ENCODE measurements at places on chromosomes 3 and 15.

DNA sequence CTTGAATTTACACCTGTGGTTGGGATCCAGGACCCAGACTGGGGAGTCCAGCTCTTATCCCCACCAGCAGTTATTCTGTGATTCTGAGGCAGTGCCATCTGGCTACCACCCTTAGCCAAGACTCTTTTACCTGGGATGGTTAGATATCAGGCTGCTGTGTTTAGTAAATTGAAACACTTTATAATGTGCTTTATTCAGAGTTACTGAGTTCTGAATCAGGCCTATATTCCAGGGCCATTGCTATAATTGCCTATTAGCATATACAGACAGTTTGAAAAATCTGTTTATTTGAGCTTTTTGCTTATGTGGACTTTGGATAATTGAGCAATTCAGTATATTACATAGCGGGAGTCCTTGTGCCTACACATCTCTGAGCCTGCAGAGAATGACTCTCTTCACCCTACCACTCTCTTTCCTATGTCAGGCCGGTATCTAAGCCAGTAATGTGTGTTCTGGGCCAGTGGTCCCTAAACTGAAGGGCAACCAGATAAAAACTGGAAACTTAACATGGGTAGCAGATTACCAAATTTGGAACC, 45.4 kb upstream of the TRAK1 start:
- no peak for DNase-seq

GRCh38 chr3:14237457-14237856, 58.8 kb downstream of the LSM3 start:
- no peak for DNase-seq

- DNase-seq = no peak
Observed at GRCh38 chr15:100831467-100831866, 48.2 kb upstream of the ALDH1A3 start.

DNA sequence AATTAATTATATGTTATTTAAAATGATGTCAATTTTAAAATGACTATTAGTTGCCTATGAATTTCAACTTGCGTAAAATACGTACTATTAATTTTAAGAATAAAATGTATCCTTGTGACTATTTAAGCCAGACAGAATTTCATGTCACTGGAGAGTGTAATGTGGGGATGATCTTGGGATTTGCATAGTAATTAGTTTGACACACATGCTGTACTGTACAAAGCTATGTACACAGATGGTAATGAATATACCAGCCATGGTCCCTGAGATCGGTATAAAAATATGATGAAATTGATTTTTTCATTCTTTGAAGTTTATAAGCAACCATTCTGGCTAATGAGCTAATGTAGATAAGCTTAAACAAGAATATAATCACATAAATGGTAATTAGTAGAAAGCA, 134.4 kb upstream of the ROBO1 start:
- DNase-seq = no peak

- no peak for DNase-seq
Observed at GRCh38 chr3:42123012-42123581, 31.9 kb downstream of the TRAK1 start.

DNA sequence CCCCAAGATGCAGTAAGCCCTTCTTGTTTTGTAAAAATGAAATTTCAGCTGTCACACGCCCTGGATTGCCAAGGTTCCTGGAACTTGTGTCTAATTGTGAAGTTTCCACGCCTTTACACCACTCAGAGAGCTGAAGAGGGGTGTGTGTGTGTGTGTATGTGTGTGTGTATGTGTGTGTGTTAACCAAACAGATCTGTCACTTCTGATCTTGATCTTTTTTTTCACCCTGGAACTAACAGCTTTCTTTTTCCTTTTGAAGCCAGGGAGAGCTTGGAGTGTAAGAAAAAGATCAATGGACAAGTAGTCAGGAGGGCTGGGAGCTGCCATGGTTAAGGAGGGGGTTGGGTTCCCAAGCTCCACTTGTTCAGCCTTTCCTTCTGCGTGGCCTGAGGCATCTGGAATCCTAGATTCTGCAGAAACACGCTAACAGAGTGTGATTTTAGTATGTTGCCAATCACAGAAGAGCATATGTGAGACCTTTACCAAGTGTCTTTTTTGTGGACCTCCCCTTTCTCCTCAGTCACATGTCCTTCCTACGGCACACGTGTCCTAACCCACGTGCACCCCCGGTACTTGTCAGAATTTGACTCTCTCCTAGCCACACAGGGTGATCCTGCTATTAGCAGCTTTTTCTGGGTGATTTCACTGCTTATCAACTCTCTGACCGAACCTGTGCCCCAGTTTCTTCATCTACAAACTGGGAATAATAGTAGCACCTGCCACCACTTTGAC, 11.5 kb downstream of the TIMP4 start:
- DNase-seq = no peak

DNA sequence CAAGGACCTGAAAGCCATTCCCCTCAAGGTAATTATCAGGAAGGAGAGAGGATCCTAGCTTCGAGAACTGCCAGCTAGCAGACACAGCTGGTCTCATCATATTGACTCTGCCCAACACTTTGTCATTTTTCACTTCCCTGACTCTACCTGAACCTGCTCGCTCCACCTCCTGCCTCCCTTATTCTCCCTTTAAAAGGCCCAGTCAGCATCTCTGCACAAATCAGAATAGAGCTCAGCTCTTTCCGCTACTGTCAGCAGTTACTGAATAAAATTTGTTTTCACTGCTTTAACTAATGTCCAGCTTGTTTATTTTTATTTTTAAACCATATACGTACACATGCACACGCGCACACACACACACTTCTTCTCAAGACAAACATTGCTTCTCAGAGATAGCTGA, 57.2 kb upstream of the MCF2L2 start:
- no peak for DNase-seq

- DNase-seq = no peak
Observed at GRCh38 chr3:115151921-115152320, 4.8 kb upstream of the ZBTB20 start.

GRCh38 chr3:2096216-2096615, 2.5 kb upstream of the CNTN4 start:
- DNase-seq = no peak

GRCh38 chr15:44097552-44097951, 97.5 kb downstream of the FRMD5 start:
- DNase-seq = no peak

DNA sequence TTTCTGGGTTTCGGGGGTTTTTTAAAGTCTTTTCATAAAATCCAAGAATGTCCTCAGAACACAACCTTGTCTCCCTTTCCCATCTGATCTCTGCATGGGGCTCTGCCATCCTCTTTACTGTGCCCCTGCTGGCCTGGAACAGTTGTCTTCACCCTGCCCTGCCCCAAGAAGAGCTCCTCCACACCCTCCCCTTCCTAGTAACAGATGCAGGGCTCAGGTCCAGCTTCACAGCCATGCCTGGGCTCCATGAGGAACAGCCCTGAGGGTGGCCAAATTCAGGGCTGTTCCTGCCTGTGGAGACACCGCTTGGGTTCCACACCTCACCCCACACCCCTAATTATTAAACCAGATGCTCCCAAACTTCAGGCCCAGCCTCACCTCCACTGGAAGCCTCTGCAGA, 12.9 kb upstream of the ULK3 start:
- DNase-seq = no peak

GRCh38 chr15:58793862-58794261, 22.8 kb downstream of the MINDY2 start:
- DNase-seq = no peak

- DNase-seq = no peak
Observed at GRCh38 chr15:30962079-30962478, 29.3 kb downstream of the MTMR10 start.

GRCh38 chr3:46269556-46269955, 27.3 kb downstream of the CCR3 start:
- DNase-seq = no peak

DNA sequence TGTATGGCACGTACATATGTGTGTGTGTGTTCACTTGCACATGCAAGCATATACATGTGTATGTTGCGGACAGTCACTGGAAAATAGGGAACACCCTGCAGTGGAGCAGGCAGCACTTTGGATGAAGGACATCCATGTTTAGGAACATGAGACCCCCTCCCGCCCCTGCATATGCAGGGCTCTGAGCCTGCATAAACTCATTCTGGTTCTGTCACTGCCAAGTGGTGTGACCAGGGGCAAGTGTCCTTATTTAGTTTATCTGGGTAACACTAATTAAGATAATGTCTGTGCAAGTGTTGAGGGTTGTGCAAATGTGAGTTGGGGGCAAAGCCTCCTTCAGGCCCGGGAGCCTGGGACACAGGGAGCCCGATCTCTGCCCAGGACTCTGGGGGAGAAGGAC, 105.7 kb downstream of the CORO2B start:
- no peak for DNase-seq

DNA sequence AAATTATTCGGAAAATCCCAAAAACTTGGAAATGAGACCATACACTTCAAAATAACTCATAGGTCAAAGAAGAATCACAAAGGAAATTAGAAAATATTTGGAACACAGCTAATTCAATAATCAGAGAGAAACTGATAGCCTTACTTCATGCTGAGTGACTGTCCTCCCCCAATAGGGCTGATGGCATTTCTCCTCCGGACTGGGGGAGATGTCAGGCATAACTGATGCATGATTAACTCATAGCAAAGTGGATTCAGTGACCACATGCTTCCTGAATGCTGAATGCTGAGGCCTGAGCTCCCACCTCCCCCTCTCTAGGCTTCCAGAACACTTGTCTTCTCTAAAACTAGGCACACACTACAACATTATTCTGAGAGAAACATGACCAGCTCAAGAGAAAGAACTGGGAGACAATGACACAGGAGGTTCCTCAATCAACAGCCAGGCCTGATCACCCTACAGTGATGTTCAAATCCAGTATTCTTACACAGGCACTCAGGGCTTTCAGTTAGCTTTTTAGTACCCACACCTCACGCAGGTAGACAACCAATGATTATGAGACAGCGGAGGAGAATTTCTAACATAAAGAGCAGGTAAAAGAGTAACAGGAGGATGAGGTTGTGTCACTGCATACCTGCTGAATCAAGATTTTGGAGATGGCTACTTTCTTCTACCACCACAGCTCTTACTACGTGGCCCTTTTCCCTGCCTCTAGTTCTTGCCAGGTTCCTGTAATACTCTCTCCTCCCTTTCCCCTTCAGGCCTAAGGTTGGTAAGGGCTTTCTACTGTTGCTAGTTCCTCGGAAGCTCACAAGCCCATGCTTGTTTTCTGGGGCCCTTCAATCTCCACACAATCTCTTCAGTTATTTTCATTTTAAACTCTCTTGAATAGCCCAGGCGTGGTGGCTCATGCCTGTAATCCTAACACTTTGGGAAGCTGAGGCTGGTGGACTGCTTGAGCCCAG, 96.1 kb downstream of the FMN1 start:
- no peak for DNase-seq

- no peak for DNase-seq
Observed at GRCh38 chr15:68204361-68204760, 771 bp downstream of the CALML4 start.

DNA sequence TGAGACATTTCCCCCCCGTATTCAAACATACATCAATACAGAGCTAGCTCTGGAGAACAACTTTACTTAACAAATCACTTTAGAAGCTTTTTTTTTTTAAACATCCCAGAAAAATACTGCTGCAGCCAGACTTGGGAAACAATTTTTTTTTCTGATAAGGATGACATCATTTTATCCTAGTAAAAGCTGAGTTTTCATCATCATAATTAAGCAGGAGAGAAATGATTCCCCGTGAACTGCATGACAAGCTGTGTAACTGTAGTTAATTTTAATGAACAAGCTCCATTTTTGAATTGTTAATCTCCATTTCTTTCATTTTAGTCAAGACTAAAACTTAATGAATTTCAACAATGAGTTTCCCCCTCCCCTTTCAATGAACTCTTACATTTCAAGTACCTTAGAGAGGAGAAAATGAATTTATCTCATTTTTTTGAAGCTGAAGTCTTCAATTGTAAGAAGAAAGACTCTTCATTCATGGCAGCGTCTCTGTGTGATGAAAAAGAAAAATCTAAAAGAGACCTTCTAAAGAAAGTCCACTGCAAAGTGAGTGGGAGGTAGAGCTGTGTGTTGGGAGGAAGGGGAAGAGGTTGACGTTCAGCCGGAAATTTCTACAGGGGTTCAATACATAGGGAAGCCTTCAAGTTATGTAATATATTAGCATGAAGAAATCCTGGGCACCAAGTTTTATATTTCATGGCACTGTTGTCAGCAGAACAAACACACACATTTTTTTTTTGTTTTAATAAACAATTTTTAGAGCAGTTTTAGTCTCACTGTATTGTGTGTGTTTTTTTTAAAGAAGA, 31.7 kb downstream of the HES1 start:
- no peak for DNase-seq

DNA sequence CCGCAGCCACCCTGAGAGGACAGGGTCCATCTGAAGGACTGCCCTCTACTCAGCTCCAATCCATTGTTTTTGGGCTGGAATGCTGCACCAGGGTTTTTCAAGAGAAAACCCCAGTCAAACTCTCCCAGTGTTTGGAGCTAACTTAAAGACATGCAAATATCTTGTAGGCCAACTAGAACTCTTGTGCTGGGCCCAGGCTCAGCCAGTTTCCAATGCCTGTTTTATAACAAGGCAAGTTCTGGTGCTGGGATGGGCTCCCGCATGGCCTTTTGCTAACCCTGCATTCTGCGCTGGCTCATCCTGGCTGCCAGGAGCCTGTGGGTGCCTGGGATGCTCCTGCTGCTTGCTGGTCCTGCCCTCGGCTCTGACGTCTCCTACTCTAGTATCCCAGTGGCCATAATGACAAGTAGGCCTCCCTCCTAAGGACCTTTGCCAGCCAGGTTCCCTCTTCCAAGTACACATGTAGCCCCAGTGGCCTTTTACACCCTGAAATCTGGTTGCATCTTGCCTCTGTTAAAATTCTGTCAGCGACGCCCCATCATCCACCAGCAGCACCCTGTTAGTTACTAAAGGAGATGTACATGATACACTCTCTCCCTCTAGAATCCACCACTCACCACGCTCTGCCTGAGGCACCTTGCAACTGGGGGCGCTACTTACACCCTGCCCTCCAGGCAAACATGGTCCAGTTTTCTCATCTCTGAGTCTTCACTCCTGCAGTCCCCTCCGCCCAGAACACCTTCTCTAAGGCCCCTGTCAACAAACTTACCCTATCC, 30.5 kb upstream of the RAB6B start:
- DNase-seq = no peak

DNA sequence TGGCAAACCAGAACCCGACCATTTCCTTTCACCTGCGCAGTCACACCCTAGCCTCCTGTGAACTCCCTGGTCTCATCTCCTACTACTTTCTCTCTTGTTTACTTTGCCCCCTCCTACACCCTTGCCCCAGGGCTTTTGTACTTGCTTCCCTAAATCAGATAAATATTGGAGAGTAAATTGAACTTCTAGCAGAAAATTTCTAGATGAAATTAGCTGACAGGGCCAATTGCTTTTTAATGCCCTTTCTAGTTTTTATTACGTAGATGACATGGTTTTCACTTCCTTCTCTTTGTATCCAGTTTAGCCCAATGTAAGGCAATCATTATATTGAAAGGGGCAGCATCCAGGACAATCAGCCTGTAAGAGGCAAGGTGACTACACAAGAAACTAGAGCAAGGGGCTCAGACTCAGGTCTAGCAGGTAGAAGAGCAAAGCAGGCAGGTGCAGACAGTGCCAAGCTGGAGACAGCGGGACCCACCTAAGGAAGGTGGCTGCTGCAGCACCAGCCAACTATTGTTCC, 56.2 kb upstream of the TOPAZ1 start:
- DNase-seq = no peak

GRCh38 chr3:153115326-153115725, 46.7 kb upstream of the RAP2B start:
- no peak for DNase-seq

GRCh38 chr3:58617338-58617761, 40.2 kb upstream of the FAM107A start:
- DNase-seq = no peak

GRCh38 chr15:62482785-62483429, 317.8 kb upstream of the C2CD4B start:
- DNase-seq = no peak

GRCh38 chr15:86433983-86434382, 354.3 kb downstream of the AGBL1 start:
- no peak for DNase-seq

Data from CD4-positive, alpha-beta T cell treated with Interleukin-2 at 100 ng/mL for 4 hours (primary cell).